NCI-H2081 (cell line): ENCODE measurements at places on chromosomes 2 and 18.

GRCh38 chr2:175402571-175402970 lies 221.1 kb upstream of the ATP5MC3 start:
- DNase-seq = no peak

- no peak for DNase-seq
These were observed 158.6 kb downstream of the SMAD7 start for GRCh38 chr18:48792141-48792540.

DNA sequence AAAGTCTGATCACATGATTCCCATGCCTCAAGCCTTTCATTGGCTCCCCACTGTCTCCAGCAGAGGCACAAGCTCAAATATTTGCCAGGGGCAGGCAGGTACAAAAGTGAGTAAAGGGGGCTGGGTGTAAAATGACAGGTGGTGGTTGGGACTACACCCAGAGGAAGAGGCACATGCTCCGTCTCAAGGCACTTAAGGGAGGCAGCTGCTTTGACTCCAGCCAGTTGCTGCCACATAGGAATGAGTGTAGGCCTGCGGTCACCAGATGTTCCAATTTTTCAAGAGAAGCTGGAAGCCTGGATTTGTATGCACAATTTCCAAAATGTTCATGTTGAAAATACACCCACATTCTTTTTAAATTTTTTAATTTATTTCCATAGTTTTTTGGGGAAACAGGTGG lies 164.4 kb downstream of the UPP2 start:
- peak; percentile 45 for DNase-seq

- no peak for DNase-seq
These were observed 97.4 kb downstream of the DIS3L2 start for GRCh38 chr2:232058931-232059330.

- DNase-seq = no peak
These were observed 62.2 kb downstream of the CLHC1 start for GRCh38 chr2:55169915-55170314.

DNA sequence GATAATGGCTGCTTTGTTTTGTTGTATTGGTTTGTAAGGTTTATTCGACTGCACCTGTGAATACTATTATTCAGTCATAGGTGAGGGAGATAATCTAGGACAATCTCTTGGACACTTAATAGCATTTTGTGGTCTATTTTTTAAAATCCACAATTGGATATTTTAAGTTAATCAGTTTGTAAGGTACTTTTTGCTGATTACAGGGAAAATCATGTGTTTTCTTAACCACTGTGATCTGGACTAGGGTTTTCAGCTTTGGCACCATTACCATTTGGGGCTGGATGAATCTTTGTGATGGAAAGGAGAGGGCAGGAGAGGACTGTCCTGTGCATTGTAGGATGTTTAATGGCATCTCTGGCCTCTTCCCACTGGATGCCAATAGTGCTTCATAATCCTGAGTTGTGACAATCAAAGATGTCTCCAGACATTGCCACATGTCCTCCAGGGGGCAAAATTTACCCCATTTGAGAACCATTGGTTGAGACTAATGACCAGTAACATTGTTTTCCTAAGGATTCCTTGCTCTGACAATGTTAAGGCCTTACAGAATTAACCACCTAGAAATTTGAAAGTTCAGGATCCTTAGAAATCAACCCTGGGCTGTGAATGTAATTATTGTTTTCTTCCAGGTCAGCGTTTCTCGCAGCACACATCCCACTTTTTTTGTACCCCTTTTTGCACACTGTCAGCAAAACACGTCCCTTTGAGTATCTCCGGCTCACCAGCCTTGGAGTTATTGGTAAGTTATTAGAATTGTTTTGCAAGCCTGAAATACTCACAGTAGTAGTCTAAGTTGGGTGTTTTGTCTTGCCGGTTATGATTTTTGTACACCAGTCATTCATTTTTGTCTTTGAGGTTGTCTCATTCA lies 15.6 kb downstream of the CNOT9 start:
- no peak for DNase-seq

GRCh38 chr2:65299246-65299645 lies 71.6 kb downstream of the ACTR2 start:
- DNase-seq = no peak

GRCh38 chr2:159201360-159202063 lies 85.0 kb downstream of the WDSUB1 start:
- DNase-seq = no peak

DNA sequence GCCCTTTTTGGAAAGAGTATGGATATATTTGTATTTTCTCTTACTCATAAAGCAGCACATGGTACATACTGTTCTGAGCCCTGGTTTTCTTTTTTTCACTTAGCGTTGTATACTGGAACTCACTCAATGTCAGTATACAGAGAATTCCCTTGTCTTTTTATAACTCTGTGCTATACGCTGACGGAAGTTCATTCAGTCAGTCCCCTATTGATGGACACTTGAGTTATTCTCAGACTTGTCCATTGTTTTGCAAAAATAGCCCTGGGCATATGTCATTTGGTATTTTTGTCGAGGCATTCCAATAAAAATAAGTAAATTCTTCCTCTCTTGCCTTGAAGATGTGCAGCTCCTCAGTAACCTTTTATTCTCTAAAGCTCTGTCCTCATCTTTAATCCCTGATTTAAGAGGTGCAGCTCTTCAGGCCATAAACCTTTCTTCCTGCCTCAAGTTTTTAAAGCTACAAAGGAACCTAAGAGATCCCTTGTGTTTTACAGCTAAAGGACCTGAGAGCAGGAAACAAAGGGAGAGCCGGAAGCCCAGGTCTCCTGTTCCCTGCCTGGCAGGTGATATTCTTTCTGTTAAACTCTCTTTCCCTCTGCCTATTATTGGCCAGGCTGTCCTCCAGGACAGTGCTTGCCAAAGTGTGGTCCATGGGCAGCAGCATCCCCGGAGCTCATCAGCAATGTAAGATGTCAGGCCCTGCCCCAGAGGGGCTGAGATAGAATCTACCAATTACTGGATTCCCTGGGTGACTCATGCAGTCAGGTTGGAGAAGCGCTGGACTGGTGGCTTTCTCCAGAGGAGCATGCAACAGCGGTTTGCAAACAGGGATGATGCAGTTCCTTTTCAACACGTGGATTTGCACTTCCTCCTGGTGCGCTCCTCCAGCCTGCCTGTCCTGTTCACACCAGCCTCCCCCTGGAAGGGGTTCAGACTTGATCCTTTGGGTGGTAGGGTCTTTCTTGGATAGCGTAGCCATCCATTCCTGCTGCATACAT lies 158.0 kb downstream of the NEDD4L start:
- DNase-seq = no peak

GRCh38 chr18:34548120-34548972 lies 161.8 kb upstream of the DTNA start:
- no peak for DNase-seq

- no peak for DNase-seq
These were observed 192.1 kb upstream of the STON1 start for GRCh38 chr2:48337871-48338270.

DNA sequence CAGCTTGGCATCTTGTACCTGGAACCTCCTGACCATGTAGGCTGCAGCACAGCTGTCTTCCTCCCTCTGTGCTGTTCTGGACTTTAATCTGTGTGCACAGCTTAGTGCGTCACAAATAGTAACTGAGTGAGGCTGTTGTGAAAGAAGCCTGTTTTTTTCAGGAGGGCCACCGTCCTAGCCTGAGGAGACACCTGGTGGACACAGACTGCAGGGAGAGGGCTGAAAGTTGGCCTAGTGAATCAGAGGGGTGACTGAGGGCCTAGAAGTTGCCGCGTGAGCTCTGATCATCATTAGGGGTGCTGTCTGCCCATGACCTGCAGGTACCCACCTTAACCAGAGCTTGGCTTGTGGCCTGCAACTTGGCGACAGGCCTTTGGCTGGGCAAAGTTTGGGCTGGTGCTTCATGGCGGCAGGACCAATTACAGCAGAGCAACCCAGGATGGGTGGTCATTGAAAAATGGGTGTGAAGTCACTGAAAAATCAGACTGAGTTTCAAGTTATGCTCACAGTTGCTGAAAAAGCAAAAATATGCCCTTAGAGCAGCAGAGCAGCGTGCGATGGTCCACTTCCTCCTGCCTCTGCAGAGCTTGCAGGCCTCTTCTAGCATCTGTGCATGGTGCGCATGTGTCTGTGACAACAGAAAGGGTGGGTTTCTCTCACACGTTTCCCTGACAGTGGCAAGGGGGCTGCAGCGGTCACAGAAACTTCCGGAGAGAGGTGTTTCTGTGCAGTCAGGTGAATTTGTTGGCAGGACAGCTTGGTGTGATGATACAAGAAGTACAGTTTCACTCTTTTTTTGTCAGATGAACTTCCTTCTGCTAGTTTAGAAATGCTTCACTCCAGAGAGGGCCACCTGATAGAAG lies 9.6 kb downstream of the GDF7 start:
- no peak for DNase-seq

- no peak for DNase-seq
These were observed 27.3 kb upstream of the NTSR2 start for GRCh38 chr2:11697103-11697871.
